CMK (cell line): ENCODE measurements at places on chromosomes 12 and 14.

GRCh38 chr12:95788637-95789036 lies 1.9 kb downstream of the NTN4 start:
- no peak for DNase-seq

- no peak for DNase-seq
These were observed 354.9 kb downstream of the TMEM121 start for GRCh38 chr14:105881021-105881930.

- no peak for DNase-seq
These were observed 248.6 kb downstream of the BCL11B start for GRCh38 chr14:99023371-99023770.

GRCh38 chr12:5480938-5481303 lies 49.0 kb downstream of the NTF3 start:
- no peak for DNase-seq

- DNase-seq, result no peak
These were observed 916 bp upstream of the PAWR start for GRCh38 chr12:79691511-79692248.

- DNase-seq, result no peak
These were observed 107.4 kb downstream of the PRICKLE1 start for GRCh38 chr12:42482041-42482747.

GRCh38 chr12:131460520-131460919 lies 250.4 kb upstream of the SFSWAP start:
- DNase-seq, result no peak

GRCh38 chr12:4817880-4818279 lies 91.8 kb upstream of the KCNA1 start:
- DNase-seq, result no peak

DNA sequence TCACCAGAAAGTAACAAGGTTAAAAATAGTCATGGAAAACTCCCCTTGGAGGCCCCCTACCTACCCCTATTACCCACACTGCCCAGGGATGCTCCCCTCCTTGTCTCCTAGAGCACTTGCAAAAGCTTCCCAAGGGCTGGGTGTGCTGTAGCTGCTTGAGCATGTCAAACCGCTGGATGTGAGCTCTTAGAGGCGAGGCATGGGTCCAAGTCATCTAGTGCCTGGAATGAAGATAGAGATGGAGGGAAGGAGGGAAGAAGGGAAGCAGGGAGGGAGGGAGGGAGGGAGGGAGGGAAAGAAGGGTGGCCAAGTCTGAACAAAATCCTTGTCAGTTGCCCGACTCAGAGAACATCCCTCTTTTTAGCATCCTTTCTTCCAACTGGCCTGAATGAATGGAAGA lies 43.1 kb downstream of the LTBP2 start:
- DNase-seq, result no peak

- no peak for DNase-seq
These were observed 29.6 kb upstream of the NTN4 start for GRCh38 chr12:95820096-95820703.

- no peak for DNase-seq
These were observed 38.4 kb downstream of the RCOR1 start for GRCh38 chr14:102630881-102631280.

GRCh38 chr12:93379981-93380361 lies 2.2 kb downstream of the NUDT4 start:
- no peak for DNase-seq

GRCh38 chr14:92847278-92847677 lies 53.2 kb downstream of the GOLGA5 start:
- no peak for DNase-seq

- DNase-seq, result no peak
These were observed 164.3 kb downstream of the GRIP1 start for GRCh38 chr12:66514581-66514980.

DNA sequence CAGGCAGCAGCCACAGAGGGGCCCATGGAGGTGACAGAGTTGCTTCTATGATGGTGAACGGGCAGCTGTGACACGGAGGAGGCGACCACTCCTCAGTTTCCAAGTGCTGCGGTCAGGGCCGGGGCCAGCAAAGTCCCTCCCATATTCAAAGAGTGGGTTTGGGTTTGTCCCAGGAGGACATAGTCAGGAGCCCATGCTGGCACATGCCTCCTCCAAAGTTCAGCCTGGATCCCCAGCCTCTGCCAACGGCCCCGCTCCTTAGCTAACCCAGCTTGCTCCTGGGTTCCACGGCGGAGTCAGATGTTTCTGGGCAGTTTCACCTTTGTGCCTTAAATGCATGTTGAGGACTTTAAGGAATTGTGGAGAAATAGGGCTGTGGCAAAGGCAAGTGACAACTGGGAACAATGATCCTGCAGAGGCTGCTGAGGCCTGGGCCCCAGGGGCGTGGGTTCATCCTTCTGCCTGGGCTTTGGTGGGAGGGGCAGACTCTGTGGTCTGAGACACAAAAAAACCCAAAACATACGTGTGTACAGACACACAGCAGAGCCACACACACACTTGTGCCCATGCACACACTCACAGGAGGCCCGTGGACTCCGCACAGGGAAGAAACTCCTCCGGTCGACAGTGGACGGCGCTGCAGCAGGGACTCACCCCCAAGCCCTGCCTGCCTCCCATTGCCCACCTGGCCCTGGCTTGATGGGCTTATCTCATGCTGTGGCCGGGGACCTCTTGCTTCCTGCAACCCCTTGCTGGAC lies 399.4 kb downstream of the TMEM121 start:
- no peak for DNase-seq

- no peak for DNase-seq
These were observed 65.2 kb downstream of the NINJ2 start for GRCh38 chr12:597926-598568.

- no peak for DNase-seq
These were observed 152.8 kb upstream of the PTPRQ start for GRCh38 chr12:80291108-80291754.

GRCh38 chr12:75322464-75322863 lies 7.7 kb downstream of the CAPS2 start:
- DNase-seq, result no peak

DNA sequence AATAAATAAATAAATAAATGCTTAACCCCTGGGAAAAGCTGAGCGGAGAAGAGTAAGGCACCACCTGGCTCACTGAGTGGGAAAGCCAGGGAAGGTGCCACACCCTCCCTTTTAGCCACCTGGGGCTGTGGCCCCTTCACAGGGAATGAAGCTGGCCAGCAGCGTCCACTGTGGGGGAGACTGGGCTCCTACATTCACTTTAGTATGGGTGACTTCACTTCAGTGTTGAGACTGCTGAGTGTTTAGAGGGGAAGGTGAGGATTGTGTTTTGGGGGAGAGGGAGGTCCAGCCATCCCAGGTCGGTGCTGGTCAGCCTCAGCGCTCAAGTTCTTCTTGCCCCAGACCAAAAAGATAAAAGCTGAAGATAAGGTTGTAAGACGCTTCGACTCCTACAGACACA lies 1.6 kb downstream of the NAB2 start:
- no peak for DNase-seq

- no peak for DNase-seq
These were observed 47.6 kb downstream of the TMEM30B start for GRCh38 chr14:61233436-61233956.

- no peak for DNase-seq
These were observed 19.4 kb downstream of the UTP20 start for GRCh38 chr12:101299346-101299745.

DNA sequence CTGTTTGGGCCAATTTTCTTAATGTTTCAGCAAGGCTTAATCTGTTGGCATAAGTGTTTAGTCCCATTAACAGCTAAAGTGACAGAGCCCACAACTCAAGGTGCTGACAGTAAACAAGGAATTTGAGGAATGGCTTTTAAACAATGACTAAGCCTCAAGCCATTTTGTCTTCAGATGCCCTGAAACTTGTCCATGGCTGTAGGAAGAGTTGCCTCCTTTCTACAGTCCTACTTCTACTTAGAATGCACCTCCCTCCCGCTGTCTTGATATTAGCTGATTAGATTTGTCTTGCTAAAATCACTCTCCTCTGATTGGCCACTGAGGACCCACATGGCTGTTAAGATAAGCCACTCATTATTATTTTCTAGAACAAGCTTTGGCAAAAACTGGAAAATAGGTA lies 188.4 kb upstream of the OTX2 start:
- DNase-seq, result no peak

DNA sequence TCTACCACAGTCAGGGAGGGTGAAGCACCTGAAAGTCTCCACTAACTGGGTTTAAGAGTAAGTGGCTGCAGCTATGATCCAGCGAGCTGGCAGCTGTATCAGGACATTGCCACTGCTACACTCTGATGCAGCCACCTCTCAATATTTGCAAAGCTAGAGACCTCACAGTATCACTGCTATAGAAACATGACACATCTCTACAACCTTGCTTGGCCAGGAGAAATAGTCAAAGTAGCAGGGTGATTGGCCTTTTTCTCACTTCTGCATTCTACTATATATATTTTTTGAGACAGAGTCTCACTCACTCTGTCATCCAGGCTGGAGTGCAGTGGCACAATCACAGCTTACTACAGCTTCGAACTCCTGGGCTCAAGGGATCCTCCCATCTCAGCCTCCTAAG lies 9.3 kb upstream of the FMNL3 start:
- DNase-seq, result no peak

DNA sequence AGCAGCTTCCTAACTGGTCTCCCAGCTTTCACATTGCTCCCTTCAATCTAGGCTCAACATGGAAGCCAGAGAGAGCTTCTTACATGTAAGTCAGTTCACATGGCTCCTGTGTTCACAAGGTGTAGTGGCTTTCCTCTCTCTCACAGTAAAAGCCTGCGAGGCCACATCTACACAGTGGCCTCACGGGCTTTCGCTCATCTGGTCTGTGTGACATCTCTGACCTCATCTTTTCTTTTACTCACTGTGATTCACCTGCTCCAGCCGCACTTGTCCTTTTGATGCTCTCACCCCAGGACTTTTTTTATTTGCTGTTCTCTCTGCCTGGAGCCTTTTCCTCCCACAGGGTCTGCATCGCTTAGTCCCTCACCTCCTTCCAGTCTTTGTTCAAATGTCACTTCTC lies 122.1 kb downstream of the SLC5A8 start:
- DNase-seq, result no peak

- no peak for DNase-seq
These were observed 19.8 kb downstream of the PTPRB start for GRCh38 chr12:70617450-70617849.

GRCh38 chr12:124082687-124083086 lies 109.7 kb downstream of the ZNF664 start:
- DNase-seq, result no peak
